ENCODE measurements at places on chromosomes 6 and 20.
A peak's percentile ranks its signal among the peaks of the same experiment; 100 is the strongest.

- no peaks in the 10 kb centered on the region for H3K27me3 ChIP-seq
- H3K36me3 ChIP-seq = peaks cover 3% of the 10 kb centered on the region
- no peak overlapping the region for H3K4me3 ChIP-seq
- H3K4me1 ChIP-seq = peaks cover 7% of the 10 kb centered on the region
- H3K27ac ChIP-seq = no peak overlapping the region
These were observed 63.3 kb upstream of the PTGIS start for GRCh38 chr20:49631061-49631716.

DNA sequence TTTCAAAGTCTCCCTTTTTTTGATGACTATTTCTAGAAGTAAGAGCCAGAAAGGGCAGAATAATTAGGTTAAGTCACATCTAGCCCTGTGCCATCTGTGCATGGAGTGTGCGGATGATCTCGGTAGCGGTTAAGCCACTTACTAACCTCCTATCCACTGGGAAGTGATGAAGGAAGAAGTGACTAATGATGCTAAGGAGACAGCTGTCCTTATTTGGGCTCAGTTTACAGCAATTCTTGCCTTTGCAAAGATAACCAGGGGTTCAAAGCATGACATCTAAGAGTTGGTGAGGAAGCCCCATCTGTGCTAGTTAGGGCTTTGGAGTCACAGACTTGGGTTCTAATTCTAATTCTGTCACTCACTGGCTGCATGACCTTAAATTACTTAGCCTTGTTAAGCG is 62.4 kb upstream of the RREB1 start:
- peaks cover 5% of the 10 kb centered on the region for H3K4me1 ChIP-seq
- H3K27ac ChIP-seq = no peak overlapping the region
- DNase-seq = no peak
- H3K27me3 ChIP-seq = no peaks in the 10 kb centered on the region

DNA sequence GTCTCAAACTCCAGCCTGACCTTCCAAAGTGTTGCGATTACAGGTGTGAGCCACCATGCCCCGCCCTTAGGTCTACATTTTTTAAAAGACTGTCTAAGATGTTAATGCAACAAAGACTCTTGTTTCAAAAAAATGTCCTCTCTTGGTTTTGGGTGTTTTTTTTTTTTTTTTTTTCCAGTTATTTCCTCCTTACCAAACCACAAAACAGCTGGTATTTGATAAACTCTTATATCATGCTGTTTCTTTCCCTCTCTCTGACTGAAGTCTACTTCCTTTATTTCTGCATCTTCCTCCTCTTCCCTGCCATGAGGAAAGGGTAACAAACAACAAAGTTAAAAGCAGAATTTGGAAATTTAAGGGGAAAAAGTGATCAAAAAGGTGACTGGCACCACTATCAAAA is 21.2 kb downstream of the STK38 start:
- no peak overlapping the region for H3K27ac ChIP-seq
- no peaks in the 10 kb centered on the region for H3K27me3 ChIP-seq
- H3K36me3 ChIP-seq = no peaks in the 10 kb centered on the region
- DNase-seq = no peak
- no peaks in the 10 kb centered on the region for H3K4me1 ChIP-seq

- H3K27me3 ChIP-seq = no peaks in the 10 kb centered on the region
- H3K4me1 ChIP-seq = no peaks in the 10 kb centered on the region
- no peaks in the 10 kb centered on the region for H3K36me3 ChIP-seq
These were observed at the start of gene FBXO30 for GRCh38 chr6:145814501-145815308. FBXO30 (minus strand) TSS chr6:145814795; CDS start chr6:145806405, 8,390 bp downstream.

DNA sequence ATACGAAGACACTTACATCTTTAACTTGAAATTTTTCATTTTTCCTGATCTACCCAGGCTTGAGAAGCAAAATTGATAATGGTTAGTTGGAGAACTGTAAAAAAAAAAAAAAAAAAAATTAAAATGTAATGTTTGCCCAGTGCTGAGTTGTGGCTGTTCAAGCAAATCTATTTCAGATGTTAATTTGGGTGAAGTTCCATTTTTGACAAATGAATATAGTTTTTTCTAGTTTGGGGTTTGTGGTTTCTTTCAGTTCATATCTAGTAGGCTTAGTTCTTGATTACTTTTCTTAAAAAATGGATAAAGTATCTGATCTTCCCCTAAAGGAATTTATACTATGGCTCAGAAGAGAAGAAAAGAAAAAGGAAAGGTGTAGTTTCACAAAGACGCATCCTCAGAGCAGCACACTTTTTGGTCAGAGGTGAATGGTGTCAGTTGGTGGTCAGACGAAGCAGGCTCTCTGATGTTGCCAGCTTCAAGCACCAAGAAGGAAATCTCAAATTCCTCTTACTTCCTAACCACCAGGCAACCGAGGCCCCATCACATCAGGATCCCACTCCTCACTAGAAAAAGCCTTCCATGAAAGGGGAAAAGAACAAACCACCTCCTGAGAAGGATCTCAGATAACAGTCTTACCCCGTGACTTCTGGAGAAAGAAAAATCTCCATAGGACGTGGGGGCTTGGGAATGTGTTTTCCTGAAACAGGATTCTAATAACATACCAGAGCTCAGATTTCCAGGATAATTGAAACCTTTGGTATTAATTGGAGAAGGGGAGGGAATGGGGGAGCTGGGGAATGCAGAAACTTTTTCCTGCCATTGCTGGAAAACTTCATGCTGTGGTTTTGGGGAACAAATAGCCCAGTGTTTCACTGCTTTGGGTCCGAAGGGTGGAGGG is 396.2 kb downstream of the CD83 start:
- no peak for DNase-seq
- no peaks in the 10 kb centered on the region for H3K4me1 ChIP-seq
- H3K27ac ChIP-seq = no peak overlapping the region
- H3K27me3 ChIP-seq = no peaks in the 10 kb centered on the region
- H3K4me3 ChIP-seq = no peak overlapping the region

DNA sequence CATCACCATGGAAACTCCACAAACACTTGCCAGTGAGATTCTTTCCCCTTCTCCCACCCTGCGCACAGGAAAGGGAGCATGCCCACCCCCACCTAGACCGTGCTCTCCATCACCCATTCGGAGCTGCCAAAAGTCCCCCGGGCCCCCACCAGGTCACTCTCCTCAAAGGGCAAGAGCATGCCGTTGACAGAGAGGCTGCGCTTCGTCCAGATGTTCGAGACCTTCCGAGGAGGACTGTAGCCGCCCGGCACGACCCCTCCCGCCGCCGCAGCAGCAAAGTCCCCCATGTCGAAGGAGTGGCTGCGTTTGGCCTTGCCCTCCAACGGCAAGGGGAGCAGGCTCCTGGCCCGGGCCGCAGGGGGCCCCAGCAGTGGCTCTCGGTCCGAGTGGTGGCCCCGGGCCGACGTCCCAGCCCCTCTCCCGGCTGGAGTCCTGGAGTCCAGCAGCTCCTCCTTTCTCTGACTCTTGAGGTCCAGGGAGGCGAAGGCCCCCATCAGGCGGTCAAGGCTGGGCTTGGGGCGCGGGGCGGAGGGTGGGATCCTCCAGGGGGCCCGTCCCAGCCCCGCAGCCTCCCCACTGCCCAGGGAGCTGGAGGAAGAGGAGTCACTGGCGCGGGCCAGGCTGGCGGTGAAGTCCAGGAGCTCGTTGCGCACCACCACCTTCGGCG is 195.2 kb downstream of the LRFN2 start:
- H3K4me1 ChIP-seq = no peaks in the 10 kb centered on the region
- no peak for DNase-seq
- H3K27ac ChIP-seq = no peak overlapping the region
- no peaks in the 10 kb centered on the region for H3K27me3 ChIP-seq
- H3K4me3 ChIP-seq = no peak overlapping the region
- no peaks in the 10 kb centered on the region for H3K36me3 ChIP-seq

DNA sequence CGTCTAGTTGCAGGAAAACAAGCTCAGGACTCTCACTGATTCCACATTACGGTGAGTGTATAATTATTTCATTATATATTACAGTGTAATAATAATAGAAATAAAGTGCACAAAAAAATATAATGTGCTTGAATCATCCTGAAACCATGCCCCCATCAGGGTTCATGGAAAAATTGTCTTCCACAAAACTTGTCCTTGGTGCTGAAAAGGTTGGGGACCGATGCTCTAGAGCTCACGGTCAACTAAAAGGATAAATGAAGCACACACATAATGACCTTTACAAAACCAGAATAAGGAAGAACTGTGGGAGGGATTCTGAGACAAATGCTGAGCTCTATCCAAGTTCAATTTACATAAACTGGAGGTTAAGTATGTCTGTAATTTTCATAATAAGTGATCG is 194.3 kb downstream of the COL19A1 start:
- H3K27ac ChIP-seq = no peak overlapping the region
- no peak for DNase-seq
- H3K27me3 ChIP-seq = no peaks in the 10 kb centered on the region
- no peak overlapping the region for H3K4me3 ChIP-seq
- H3K4me1 ChIP-seq = no peaks in the 10 kb centered on the region

- DNase-seq = no peak
- H3K4me1 ChIP-seq = no peaks in the 10 kb centered on the region
- H3K4me3 ChIP-seq = no peak overlapping the region
- H3K36me3 ChIP-seq = no peaks in the 10 kb centered on the region
These were observed 18.7 kb upstream of the TTPAL start for GRCh38 chr20:44457016-44457415.

- no peak overlapping the region for H3K4me3 ChIP-seq
- H3K27me3 ChIP-seq = no peaks in the 10 kb centered on the region
- no peaks in the 10 kb centered on the region for H3K4me1 ChIP-seq
- no peaks in the 10 kb centered on the region for H3K36me3 ChIP-seq
- DNase-seq = no peak
These were observed 183.6 kb upstream of the FLRT3 start for GRCh38 chr20:14521016-14521415.

DNA sequence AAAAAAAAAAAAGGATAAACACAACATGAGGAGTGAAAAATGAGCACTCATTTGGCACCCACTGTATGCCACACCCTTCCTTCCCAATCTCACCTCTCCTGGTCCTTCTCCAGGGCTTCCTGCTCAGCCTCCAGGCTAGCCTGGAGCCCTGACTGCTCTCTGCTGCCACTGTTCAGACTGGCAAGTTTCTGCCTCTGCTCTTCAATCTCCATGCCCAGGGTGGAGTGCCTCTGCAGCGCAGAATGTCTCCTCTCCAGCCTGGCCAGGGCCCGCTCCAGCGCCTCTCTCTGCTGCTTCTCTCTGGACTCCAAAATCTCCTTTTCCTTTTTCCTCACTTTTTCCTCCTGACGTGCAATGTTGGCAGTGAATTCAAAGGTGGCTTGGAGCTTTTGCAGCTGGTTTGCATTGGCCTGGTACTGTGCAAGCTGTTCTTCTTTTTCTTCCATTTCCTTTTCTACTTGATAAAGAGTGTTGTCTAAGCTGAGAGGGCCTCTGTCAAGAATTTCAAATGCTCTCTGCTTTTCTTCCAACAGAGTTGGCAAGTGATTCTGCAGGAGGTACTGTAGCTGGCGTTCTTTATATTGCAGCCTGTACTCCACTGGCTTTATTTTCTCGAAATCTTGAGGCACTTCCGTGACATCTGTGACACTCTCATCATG is 194.4 kb downstream of the KIF16B start:
- no peaks in the 10 kb centered on the region for H3K36me3 ChIP-seq
- DNase-seq = no peak
- H3K4me3 ChIP-seq = no peak overlapping the region

- H3K4me3 ChIP-seq = no peak overlapping the region
- H3K27ac ChIP-seq = no peak overlapping the region
- H3K27me3 ChIP-seq = no peaks in the 10 kb centered on the region
- H3K4me1 ChIP-seq = no peaks in the 10 kb centered on the region
- no peaks in the 10 kb centered on the region for H3K36me3 ChIP-seq
These were observed 46.3 kb downstream of the FAM83B start for GRCh38 chr6:54892831-54893230.

DNA sequence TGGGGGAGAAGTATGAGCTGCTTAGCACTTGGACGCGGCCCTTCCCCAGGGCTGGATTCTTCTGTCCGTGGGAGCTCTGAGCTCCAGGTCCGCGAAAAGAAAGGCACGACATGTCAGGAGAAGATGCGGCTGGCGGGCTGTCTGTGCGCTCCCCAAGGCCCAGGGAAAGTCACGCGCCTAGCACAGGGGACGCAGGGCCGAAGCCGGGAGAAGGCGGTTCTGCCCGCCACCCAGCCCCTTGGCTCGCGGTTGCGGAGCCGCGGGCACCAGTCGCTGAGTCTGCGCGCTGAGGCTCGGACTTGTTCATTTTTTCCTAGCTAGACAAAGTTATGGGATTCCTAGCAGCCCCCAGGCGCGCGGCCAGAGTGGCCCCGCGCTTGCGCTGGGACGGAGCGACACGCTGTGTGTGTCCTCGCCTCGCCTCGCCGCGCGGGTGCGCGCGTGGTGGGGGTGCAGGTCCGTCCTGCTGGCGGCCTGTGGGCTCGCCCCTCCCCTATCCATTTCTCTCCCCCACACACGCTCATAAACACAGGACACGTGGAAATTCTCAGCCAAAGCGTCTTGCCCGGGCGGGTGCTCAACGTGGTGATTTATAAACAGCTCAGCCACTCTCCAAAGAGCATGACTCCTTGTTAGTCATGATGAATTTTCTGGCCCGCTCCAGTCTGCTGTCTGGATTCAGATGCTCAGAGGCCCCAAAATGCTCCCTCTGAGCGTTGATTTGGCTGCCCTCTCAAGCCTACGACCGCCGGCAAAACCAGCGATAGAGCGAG is 1.9 kb upstream of the POU3F2 start:
- H3K4me3 ChIP-seq = peak overlapping the region; percentile 12
- H3K36me3 ChIP-seq = no peaks in the 10 kb centered on the region
- H3K27me3 ChIP-seq = peaks cover 74% of the 10 kb centered on the region
- H3K4me1 ChIP-seq = peaks cover 7% of the 10 kb centered on the region
- H3K27ac ChIP-seq = no peak overlapping the region
- DNase-seq = no peak

- DNase-seq = no peak
- H3K27ac ChIP-seq = no peak overlapping the region
- no peaks in the 10 kb centered on the region for H3K27me3 ChIP-seq
- no peak overlapping the region for H3K4me3 ChIP-seq
These were observed 11.0 kb upstream of the HINT3 start for GRCh38 chr6:125945378-125946141.

DNA sequence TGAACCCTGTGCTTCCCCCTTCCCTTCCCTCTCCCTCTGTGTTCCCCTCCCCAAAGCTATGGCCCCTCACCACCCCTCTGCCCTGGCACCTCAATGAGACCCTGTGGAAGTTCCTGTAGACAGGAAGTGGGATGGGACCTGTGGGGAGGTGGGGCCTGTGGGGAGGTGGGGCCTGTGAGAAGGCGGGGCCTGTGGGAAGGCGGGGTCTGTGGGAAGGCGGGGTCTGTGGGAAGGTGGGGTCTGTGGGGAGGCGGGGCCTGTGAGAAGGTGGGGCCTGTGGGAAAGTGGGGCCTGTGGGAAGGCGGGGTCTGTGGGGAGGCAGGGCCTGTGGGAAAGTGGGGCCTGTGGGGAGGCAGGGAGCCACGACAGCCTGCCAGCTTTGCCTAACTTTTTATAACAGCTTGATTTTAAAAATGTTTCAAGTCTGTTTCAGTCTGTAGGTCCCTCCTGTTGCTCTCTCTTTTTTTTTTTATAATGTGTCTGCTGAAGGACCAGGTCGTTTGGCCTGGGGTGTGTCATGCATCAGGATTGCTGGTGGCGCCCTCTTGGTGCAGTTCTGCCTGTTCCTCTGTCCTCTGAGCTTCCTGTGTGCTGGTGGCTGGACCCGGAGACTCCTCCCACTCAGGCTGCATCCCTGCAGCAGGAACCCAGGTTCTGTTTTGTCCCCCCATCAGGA is 70.5 kb upstream of the SLCO4A1 start:
- DNase-seq = no peak
- no peak overlapping the region for H3K4me3 ChIP-seq
- H3K27me3 ChIP-seq = no peaks in the 10 kb centered on the region
- peaks cover 1% of the 10 kb centered on the region for H3K4me1 ChIP-seq

Data from iPS DF 6.9 (cell line).